ENCODE measurements at places on chromosomes 11 and 22.

DNA sequence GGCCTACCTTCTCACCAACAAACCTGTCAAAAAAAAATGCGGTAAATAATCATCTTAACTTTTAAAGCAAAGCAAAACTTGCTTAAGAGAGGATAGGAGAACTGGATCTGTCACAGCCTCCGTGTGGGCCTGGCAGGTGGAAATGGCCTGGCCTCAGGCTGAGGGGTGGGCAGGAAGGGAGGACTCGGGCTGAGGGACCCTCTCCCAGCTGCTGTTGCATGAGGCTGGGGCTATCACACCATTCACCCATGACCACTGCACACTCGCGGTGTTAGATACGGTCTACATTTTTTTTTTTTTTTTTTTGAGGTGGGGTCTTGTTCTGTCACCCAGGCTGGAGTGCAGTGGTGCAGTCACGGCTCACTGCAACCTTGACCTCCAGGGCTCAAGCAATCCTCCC lies 24.5 kb downstream of the ARHGAP1 start:
- no peak for DNase-seq

DNA sequence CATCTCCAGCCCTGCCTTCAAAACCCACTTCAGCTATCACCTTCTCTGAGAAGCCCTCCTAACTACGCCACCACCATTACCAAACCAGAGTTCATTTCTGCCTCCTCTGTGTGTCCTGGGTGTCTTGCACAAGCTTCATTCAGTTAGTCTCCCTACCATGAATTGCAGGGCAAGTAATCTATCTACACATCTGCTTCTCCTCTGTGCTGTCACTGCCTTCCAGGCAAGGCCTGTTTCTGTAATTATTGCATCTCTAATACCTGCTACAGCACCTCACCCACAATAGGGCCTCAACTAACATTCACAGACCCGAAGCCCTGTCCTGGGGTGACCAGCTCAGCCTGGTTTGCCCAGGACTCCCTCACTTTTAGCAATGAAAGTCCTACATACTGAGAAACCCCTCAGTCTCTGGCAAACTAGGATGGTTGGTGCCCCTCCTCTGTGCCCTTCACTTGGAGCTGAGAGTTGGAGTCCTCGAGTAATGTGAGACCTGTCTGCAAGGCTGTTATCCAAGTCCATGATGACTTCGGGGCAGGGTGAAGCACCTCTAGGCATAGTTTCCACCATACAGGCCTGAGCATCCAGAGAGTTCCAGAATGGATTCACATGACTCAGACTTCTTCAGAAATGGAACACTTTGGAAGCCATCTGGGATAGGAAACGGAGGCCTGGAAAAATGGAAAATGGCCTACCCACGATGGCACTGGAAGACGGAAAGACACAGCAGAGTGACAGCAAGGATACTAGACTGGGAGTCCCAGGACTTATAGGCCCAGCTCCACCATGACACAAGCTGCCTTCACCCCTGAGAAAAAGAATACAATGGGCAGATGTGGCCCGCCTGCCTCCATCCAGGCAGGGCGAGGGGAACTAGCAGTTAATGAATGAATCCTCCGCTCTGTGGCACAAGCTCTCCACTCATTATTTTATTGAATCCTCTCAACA lies 269.3 kb downstream of the BUD13 start:
- DNase-seq, result no peak

DNA sequence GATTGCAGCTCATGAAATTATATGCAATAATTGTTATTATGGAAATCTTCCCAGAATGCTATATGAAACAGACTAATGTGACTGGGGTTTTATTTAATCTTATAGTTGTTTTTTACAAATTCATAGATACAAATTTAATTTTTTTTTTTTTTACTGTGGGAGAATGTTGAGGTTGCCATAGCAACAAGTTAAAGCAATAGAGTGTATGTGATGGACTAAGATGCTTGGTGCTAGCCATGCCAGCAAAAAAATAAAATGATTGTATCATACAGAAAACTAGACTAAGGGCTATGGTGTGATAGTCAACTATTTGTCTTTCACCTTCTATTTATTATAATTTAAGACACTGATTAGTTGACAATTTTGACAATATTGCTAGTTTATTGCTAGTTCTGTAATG lies 163.2 kb upstream of the BLID start:
- no peak for DNase-seq

DNA sequence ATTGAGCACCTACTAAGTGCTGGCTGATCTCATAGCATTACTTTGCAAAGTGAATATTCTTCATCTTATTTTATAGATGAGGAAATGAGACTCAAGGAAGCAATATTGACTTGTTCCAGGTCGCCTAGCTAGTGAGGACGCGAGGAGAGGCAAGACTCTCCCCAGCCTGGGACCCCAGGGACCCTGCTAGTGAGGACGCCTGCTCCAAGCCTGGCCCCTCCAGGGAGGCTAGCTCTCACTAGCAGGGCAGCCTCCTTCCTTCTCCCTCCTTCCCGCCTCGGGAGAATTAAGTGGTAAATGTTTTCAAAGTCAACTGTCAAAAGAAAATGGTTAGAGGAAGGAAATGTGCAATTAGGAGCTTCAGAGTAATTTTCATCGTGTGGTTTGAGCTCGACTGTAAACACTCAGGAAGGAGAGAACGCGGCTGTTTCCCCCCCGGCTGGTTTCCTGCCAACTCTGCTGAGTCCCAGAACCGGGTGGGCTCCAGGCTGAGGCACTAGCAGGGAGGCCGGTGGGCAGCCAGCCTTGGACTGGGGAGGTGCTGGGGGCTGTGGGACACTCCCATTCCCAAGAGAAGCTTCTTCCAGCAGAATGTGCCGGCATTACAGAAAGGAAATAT lies 17.9 kb downstream of the MYEOV start:
- DNase-seq, result no peak

- DNase-seq, result no peak
These were observed 235.5 kb downstream of the GRIK4 start for GRCh38 chr11:120746836-120747609.

GRCh38 chr11:34235189-34235588 lies 122.6 kb downstream of the ABTB2 start:
- DNase-seq, result no peak

GRCh38 chr22:34950489-34950888 lies 115.5 kb upstream of the ISX start:
- no peak for DNase-seq

DNA sequence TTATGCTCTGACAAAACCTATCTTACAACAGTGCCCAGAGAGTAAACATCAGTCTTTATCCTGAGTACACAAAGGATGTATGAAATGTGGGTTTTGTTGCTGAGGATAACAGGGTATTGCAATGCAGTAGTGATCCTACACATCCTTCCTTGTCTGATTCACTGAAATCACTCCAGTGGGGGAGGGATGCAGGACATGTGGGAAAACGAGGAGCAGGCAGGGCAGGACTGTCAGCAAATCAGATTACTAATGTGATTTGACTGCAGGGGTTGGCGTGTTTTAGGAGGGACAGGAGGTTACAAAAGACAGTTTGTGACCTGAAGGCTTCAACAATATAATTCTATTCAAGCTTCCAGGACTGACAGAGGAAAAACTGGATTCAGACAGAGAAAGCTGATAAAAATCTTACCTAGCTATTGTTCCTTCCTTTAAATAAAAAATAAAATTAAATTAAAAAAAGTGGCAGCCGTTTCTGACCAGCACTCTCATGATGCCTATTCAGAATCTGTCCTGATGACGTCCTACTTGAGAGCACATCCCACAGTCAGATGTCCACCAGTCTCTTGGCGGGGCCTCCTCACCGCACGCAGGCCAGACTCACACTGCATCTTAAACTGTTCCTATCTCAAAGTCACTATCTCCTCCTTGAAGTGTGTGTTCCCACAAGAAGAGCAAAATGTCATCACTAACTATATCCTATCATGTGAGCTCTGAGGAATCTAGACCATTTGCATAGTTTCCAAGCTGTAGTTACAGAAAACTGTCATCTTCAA lies 50.6 kb upstream of the MN1 start:
- no peak for DNase-seq

- no peak for DNase-seq
These were observed 231.2 kb downstream of the NTM start for GRCh38 chr11:131601586-131601985.

- no peak for DNase-seq
These were observed 5.3 kb upstream of the NAP1L4 start for GRCh38 chr11:2997406-2997805.

DNA sequence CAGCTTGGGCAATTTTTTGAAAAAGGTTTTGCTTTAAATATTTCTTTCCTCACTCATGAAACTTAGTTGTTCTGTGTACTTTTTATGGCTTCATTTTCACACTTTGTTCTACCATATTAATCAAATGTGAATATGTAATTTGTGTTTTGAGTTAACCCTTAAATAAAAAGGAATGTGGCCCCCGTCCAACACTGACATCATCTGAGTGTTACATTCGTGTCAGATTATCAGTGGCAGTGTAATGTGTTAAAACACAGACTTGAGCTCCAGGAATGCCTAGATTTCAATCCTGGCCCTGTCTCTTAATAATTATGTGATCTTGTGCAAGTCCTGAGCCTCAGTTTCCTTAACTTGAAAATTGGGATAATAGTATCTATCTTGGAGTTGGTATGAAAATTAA lies 5.6 kb downstream of the RTN3 start:
- no peak for DNase-seq

DNA sequence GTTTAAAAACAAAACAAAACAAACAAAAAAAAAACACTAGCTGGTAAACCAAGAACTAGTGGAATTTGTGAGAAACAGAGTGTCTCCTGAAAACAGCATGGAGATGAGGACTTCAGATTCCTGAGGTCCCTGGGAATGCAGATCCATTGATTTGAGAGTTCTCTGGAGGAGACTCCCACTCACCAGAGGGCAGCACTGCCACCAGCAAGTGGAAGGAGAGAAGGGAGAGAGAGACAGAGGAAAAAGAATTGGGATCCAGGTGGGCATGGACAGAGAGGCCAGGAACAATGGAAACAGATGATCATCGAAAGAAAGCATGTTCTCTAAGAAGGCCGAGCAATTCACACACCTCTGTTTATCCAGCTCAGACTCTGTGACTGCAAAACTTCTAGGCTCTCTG lies 31.8 kb downstream of the ETS1 start:
- no peak for DNase-seq

DNA sequence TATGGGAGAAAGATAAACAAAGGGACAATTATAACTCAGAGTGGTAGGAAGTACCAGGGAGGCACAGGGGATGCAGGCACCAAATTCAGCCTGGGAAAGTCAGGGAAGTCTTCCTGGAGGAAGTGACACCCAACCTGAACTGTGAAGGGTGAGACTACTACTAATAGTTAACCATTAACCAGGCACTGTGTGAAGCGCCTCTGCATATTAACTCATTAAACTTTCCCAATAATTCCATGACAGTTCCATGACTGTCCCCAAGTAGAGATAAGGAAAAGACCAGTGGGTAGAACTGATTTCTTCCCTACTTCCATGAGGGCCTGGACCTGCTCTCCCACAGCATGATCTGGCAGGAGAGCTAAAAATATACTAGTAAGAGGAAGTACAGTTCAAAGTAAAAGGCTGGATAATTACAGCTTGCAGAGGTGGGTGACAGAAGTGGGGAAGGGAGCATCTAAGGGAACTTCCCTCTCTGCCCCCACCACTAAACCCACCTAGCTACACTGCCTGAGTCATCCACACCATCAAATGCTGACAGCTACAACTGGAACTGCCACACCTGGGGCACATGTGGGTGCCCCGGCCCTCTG lies 4.7 kb upstream of the AP1B1 start:
- no peak for DNase-seq

All from kidney glomerular epithelial cell (primary cell).